ENCODE measurements at places on chromosomes 5 and 9.

DNA sequence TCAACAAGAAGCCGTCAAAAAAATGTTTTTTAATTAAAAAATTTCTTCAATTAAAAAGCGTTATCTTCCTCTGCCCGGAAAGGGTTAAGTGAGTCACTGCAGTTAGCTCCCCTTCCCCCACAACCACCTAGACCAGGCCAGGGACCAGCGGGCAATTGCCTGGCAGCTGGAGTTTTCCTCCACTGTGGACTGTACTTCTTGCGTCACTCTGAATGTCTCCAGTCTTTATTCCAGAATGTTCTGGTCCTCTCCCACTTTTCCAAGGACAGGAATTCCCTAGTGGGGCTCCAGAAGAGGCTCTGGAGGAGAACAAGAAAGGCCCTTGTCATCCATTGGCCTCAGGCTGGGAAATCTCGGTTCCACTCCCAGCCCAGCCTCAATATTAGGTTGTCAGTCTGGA is 114.0 kb downstream of the C9orf50 start:
- no peak for DNase-seq

- no peak for DNase-seq
Measured at GRCh38 chr5:133341915-133342710, 270.2 kb downstream of the FSTL4 start.

- no peak for DNase-seq
Measured at GRCh38 chr5:14444161-14444560, 137.4 kb upstream of the OTULINL start.

DNA sequence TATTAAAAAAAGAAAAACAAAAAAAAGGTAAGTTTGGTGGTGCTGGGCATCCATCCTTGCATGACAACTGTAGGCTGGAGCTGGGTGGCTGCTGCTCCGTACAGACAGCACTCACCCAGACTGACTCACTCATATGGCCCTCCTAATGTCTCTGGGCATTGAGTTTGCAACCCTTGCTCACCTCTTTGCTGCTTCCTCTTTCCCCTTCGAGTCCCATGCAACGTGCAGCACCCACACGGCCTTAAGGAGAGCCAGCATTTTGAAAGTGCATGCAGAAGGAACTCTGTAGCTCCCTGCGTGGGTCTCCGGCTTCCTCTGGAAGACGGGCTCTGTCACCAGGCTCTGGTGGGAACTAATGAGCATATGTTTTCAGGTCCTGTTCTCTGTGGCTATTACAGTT is 60.5 kb upstream of the ENTREP1 start:
- no peak for DNase-seq

DNA sequence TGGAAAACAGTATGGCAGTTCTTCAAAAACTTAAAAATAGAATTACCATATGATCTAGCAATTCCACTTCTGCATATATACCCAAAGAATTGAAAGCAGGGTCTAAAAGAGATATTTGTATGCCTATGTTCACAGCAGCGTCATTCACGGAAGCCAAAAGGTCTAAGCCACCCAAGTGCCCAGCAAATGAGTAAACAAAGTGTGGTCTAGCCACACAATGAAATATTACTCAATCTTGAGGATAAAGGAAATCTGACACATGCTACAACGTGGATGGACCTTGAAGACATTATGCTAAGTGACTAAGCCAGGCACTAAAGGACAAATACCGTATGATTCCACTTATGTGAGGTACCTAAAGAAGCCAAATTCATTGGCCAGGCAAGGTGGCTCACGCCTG is 11.1 kb upstream of the MED27 start:
- peak; percentile 44 for DNase-seq

DNA sequence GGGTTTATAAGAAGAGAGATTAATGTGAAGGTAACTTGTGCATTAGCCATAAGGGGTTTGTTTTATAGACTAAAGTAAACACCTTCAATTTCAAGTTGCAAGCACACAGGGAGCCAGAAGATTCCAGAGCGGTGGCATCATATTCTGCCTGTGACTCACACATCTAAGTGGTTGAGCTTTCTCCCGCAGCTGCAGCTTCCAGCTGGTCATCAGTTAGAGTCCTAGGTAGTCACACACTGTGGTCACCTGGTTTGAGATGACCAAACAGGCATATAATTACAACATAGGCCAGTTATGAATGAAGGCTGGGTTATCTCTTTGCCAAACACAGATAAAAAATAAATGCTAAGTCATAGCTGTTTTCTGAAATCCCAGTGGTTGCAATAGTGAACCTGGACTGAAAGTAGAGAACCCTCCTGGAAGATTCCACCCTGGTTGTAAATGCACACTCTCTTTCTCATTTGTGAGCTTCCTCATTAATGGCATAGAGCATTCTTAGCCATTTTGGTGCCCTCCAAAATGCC is 171.3 kb downstream of the GDNF start:
- peak; percentile 89 for DNase-seq

- DNase-seq = no peak
Measured at GRCh38 chr5:172567294-172567693, 73.8 kb upstream of the NEURL1B start.

- no peak for DNase-seq
Measured at GRCh38 chr5:138461343-138462125, 3.7 kb upstream of the EGR1 start.

DNA sequence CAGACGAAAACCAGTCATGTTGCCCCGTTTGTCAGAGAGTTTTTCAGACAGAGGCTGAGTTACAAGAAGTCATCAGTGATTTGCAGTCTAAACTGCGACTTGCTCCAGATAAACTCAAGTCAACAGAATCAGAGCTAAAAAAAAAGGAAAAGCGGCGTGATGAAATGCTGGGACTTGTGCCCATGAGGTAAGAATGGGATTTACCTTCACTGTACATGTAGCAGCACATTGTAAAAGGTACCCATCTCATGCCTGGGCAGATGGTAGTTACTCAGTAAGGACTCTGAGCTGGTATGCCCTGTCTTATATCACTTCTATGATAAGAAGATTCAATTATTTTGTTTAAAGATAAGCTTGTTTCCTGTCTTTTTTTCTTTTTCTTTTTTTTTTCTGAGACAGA is 38.8 kb downstream of the RAD50 start:
- no peak for DNase-seq

GRCh38 chr5:76345582-76345981 is 57.5 kb upstream of the IQGAP2 start:
- no peak for DNase-seq

GRCh38 chr5:65987982-65988381 is 61.6 kb downstream of the ERBIN start:
- DNase-seq = no peak

DNA sequence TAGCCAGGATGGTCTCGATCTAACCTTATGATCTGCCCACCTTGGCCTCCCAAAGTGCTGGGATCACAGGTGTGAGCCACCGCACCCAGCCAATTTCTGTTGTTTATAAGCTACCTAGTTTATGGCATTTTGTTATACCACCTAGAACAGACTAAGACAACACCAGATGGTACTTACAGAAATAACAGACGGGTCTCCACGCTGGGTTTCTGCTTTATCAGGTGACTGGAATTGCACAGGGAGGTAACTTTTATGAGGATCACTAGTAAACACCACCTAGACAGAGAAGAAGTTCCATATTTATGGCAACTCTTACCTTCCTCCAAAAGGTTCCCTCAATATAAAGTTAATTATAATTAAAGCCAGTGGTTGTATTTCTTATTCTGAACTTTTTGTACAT is 74.0 kb downstream of the CEMIP2 start:
- no peak for DNase-seq

GRCh38 chr9:92659601-92660000 is 10.3 kb downstream of the IPPK start:
- DNase-seq = no peak

- DNase-seq = no peak
Measured at GRCh38 chr9:94875300-94876020, 149.0 kb downstream of the AOPEP start.

DNA sequence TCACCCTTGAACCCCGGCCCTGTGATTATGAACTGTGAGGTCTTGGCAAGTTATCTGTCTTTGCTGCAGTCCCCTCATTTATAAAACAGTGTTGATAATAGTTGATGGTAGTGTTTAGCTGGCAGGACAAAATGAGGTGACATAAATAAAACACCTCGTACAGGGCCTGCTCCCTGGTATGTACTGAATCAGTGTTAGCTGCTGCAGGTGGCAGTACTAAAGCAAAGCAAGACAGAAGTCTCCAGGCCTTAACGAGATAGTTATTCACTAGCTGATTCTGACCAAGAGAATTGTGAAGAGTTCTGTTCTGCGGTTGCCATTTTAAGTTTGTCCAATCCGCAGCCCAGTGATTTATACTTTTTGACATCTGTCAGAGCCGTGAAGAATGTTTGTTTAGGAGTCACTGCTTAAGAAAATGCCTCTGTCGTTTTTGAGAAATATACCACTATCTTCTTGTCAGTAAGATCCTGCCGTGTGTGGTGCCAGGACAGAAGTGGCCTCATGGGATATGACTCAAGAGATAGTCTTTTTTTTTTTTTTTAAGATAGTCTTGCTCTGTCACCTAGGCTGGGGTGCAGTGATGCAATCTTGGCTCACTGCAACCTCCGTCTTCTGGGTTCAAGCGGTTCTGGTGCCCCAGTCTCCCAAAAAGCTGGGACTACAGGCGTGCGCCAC is 75.9 kb downstream of the KDM4C start:
- no peak for DNase-seq

DNA sequence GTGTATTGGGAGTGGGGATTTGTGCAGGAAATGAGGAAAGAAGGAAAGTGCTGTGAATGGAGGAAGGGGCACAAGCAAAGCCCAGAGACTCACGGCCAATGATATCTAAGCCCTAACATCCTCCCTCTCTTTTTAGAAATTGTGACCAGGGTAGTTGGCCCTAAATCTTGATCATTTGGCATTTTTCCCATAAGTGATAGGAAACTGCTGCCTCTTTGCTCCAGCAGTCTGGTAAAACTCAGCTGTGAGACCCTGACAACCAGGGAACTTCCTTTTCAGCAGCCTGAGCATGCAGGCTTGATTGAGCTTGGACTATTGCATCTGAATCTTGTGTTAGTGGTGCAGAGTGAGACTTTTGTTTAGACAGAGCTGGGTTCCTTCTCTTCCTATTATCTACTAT is 9.6 kb upstream of the ADRB2 start:
- no peak for DNase-seq

Data from NCI-H2029 (cell line).